ENCODE measurements at places on chromosomes 1 and 21.
A peak's percentile ranks its signal among the peaks of the same experiment; 100 is the strongest.

GRCh38 chr1:59263111-59263510 is 33.8 kb upstream of the FGGY start:
- DNase-seq = peak; percentile 39

DNA sequence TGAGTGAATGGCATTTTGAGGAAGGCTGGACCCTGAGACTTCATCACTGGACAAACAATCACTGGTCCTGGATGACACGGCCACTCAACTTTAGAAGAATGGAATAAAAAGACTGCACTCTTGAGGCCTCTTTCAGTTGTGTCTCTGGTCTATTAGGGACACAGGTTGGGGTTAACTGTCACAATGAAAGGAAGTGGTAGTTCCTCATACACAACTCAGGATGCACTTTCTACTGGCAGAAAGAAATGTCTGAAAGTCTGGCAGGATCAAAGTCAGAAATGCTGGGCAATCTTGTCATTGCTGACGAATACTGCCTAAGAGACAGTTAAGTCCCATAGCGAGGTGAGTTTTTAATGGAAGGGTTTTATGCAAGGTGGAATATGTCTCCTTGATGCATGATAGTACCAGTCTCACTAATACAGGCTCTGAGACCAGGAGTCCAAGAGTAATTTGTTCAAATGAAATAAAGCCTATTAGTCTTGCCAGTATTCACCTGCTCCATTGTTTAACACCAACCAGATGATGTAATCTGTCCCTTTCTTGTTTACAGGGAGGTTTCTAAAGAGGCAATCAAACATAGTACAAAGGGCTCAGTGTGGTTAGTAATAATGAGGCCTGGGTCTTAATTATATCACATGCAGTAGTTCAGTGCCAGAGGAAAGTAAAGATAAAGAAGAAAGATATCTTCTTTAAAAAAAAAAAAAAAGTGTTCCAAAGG is 11.2 kb upstream of the RRP15 start:
- no peak for DNase-seq

DNA sequence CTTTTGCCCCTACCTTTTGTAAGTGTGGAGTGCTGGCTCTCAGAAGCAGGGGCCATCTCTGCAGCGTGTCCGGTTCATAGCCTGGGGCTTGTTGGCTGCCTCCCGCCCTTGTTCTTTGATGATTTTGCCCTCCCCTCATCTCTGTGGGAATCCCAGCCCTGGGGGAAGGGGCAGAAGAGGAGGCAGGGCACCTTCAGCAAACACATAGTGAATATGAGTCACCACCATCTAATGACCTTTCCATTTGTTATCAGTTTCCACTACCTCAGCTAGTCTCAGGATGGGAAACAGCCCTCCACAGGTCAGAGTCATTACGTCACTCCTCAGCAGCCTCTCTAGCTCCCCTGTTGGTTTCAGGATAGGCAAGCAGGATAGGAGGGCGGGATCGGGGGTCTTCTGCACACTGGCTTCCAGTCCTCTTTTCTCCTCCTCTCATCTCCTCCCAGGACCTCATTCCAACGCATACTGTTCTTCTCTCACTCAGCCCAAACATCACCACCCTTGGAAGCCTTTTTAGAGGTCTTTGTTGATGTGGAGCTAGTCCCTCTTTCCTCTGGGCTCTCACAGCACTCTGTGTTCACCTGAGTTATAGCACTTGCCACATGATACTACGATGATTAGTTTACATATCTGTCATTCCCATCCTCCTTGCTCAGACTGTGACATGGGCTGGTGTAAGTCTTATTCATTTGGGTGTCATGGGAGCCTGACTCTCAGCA is 15.8 kb downstream of the GADD45A start:
- DNase-seq = peak; percentile 22

DNA sequence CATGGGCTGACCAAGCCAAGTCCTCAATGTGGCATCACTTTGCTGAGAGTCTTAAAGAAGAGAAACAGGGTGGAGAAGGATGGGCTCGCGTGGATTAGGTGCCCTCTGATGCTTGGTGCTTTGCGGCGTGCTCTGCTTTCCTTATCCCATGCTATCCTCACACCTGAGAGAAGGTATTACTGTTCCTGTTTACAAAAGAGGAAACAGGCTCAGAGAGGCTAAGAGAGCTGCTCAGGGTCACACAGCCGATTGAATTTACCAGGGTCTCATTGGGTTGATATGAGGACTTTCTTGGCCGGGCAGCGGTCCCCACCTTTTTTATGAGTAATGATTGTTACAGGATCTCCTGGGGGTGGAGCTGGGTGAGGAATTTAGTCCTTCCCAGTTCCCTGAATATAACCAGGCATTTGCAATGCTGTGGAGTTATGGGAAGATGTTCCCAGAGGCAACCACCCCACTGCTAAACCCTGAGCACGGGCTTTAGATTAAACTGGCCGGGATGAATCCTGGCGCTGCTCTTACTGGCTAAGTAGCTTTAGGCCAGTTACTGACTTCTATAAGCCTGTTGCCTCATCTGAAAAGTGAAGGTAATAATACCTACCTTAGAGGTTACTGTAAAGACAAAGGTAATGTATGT is 4.5 kb downstream of the ASCL5 start:
- DNase-seq = no peak

DNA sequence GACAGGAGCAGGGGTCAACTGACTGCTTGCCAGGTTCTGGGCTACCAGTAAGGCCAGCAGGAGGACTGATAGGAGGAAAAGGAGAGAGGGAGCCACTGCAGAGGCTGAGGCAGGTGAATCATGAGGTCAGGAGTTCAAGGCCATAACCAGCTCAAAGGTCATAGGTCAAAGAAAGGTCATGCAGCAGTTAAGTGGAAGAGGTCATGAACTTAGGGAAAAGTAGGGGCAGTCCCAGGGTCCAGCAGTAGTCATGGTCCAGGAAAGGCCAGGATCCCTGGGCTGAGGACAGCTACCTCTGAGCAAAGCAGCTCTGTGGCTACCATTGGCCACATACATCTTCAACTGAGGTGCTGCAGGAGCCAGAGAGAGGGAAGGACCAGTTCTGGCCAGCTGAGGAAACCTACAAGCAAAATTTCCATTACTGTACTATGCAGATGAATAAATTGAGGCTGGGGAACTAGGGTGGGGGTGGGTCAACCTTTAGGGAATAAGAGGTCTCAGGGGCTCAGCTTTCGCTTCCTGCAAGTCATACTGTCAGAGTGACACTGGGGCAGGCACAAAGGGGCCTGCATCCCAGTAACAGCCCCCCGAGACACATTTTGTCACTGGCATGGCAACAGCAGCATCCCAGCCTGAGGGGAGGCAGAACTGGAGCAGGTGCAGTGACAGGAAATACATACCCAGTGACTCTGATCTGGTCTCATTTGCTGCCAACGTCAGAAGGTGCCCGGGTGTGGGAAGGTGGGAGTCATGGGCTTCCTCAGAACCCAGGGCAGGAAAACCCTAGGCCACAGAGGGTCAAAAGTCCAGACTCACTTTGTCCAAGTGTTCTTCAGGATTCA is 5.2 kb upstream of the INPP5B start:
- DNase-seq = no peak

GRCh38 chr1:158003406-158003800 is 10.0 kb downstream of the KIRREL1 start:
- peak; percentile 30 for DNase-seq

- no peak for DNase-seq
Observed at GRCh38 chr1:41523071-41523470, 38.6 kb upstream of the EDN2 start.

DNA sequence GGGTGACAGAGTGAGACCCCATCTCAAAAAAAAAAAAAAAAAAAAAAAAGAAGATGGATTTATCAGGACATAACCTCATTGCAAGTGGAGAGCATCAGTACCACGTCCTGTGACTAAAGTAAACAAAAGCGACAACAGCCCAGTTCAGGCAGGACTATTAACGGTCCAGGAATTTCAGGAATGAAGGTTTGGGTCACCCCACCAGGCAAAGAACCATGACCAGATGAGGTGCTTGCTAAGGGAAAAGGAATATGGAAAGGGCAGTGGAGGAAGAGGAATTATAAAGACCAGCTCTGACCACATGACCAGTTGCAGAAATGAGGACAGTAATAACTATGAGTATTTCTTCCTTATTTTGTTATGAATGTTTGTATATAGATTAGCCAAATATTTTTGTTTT is 35.4 kb upstream of the EIF4G3 start:
- DNase-seq = peak; percentile 34

DNA sequence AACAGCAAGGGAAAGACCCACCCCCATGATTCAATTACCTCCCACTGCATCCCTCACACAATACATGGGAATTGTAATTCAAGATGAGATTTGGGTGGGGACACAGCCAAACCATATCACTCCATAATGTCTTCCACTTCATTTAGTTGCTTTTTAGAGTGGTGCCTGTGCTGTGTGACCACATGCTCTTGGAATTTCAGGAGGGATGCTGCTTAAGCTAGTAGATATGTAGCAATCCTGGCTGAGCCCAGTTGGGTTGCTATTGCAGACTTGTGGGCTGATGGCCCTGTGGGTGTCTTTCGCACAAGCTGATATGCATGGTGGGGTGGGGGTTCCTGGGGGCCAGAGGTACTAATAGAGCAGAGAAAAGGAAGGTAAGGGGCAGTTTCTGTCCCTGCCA is 160.4 kb upstream of the SYT6 start:
- peak; percentile 50 for DNase-seq

- DNase-seq = peak; percentile 47
Observed at GRCh38 chr1:208030288-208031091, 119.6 kb upstream of the CD34 start.

DNA sequence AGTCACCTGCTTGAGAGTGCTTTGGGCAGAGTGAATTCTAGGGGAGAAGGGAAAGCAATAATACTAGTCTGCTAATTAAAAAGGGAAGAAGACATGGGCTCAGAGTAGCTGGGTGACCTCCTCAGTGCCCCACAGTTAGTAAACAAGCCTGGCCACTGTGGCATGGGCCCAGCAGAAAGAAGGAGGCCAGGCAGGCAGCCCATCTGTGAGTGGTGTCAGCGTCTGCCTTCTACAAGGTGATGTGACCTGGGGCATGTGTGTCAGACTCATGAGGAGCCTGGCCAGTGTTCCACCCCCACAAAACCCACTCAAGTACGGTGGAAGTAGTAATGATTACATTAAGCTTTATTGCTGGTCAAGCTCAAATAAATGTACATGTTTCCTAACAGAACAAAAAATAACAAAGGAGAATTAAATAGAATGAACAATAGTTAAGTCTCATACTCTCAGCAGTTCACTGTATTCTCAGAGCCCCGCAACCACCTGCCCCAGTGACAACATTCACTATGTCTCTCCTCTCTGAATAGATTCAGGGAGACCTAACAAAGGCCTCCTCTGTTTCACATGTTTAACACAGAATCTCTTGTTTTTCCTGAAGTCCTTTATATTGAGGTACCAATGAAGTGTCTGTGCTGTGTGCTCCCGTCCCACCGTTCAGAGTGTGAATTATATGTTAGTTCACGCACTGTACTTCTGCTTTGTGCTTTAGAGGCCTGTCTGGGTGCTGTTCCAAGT is 32.5 kb downstream of the SLC22A15 start:
- no peak for DNase-seq

DNA sequence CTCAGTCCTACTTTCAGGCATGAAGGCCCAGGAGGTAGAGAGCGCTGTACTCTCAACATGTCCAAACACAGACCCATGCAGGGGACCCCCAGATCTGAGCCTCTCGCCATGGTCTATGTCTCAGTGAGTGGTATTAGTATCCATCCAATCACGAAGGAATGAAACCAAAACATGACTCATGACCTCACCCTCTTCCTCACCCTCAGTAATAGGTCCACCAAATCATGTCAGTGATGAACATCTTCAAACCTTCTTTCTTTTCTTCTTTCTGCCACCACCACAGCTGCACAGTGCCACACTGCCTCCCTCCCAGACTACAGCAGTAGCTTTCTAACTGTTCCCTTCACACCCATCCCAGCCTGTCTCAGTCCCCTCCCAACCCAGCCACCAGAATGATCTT is 16.8 kb downstream of the C1orf116 start:
- no peak for DNase-seq

DNA sequence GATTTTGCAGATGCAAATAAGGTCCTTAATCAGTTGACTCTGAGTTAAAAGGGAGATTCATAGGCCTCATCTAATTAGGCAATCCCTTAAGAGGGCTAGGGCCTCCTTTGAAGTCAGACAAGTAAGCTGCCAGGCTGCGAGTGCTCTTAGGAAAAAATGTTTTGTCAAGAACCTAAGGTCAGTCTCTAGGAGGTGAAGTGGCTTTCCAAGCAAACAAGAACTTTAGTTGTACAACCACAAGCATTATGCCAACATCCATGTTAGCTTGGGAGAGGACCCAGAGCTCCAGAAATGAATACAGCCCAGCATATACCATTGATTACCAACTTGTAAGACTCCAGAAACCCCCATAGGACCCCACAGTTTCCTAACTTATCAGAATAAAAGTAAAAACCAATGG is 1366.2 kb downstream of the PLA2G4A start:
- no peak for DNase-seq

DNA sequence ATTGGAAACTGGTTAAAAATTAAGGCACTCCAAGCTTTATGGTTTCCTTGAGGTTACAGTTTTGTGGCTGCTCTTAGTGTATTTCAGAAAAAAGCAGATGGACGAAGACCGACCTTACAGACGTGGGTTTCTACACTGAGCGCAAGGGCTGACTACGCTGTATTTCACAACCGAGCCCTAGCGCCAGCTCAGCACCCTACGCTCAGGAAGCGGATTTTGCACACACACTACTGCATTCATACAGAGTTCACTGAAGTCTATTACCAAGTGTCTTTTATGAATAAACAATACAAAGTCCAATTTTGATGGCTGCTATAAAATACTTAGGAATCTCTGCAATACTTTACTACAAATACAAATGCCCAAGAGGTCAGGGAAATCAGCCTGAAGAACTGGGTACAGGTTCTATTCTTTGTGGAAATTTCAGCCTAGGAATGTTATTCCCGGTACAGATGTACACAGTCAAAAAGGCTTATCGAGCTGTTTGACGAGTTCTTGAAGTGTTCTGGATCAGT is 23.8 kb downstream of the PTTG1IP start:
- DNase-seq = no peak

DNA sequence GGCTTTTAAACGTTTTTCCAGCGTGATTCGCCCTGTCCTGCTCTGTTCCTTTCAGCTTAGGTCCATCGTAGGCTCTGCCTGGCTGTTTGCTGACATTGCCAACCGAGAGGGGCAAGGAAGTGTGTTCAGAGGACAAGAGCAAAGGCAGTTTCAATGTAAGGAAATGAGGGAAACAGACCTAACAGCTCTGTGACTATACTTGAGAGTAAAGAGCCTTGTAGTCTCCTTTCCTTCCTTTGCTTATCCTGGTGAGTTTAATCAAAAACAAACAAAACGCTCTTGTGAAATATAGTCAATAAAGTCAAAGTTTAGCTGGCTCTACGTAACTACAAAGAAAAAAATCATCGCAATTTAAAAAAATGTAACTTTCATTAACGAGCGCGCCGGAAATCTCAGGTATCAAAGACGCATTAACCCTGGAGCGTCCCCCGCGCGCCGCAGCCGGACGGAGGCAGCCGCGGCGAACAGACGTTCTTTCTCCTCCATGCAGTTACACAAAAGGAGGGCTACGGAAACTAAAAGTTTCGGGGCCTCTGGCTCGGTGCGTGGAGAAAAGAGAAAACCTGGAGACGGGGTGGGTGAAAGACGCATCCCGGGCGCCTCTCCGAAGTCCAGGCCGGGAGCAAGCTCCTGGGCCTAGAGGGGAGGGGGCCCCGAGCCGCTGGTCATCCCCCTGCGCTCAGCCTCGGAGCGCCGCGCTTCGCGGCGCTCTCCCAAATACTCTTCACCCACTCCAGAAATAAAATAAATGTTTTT is 617 bp upstream of the ADGRL2 start:
- DNase-seq = peak; percentile 84

- no peak for DNase-seq
Observed at GRCh38 chr1:40363721-40364120, 9.8 kb upstream of the SMAP2 start.
